ENCODE measurements at places on chromosomes 7 and 10.

DNA sequence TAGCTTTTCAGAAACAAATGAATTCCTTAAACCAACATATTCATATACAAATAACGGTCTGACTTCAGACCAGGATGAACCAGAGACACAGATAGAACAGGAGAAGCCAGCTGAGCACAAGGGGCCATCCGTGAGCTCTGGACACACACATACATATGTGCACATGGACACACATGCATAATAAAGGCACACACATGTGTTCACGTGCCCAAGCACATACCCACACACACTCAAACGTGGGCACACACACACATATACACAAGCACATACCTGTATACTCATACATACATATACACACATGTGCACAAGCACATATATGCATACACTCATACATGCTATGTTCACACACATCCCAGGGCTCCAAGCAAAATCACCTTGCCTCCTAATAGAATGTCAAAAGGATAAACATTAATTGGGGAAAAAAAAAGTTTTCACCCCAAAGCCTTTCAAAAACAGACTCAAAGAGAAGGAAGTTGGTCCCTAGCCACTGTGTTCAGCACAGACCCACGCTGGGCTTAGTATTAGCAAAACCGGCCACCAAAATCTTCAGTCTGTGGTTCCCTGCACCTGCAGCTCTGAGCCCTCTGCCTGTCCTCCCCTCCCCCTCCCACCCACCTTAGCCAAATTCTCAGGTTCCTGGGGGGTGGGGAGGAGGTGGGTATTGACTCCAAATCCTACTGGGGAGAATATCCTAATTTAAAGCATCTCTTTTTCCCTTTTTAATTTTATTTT lies 100.4 kb upstream of the MACROH2A2 start:
- no peak for DNase-seq

DNA sequence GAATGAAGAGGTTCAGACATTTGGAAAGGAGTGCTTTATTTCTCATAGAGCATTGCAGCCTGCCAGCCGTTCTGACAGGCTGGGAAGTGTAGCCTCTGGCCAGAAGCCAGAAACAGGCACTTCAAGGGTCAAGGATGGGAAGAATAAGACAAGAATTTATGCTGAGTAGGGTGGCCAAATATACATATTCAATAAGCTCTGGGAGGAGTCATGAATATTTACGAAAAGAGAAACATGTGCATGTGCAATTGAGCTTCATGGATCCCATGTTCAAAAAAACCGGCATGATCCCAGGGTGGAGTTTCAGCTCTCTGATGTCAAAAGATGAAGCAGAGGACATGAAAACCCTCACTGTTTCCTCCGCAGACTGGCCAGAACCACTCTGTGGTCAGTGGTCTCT lies 32.9 kb downstream of the TLX1 start:
- DNase-seq: no peak

DNA sequence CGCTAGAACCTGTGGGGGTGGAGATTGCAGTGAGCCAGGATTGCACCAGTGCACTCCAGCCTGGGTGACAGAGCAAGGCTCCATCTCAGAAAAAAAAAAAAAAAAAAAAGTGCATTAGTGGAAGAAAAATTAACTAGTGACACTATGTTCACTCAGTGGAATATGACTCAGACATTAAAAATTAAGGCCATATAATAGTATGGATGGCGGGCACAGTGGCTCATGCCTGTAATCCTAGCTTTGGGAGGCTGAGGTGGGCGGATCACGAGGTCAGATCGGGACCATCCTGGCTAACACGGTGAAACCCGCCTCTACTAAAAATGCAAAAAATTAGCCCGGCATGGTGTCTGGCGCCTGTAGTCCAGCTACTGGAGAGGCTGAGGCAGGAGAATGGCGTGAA lies 3.4 kb downstream of the PHYH start:
- DNase-seq: no peak

- DNase-seq: no peak
Measured at GRCh38 chr7:123798532-123799188, 46.3 kb upstream of the HYAL4 start.

GRCh38 chr7:137590756-137591305 lies 247.3 kb upstream of the PTN start:
- DNase-seq: no peak

GRCh38 chr10:71297343-71297742 lies 21.7 kb upstream of the SLC29A3 start:
- no peak for DNase-seq

DNA sequence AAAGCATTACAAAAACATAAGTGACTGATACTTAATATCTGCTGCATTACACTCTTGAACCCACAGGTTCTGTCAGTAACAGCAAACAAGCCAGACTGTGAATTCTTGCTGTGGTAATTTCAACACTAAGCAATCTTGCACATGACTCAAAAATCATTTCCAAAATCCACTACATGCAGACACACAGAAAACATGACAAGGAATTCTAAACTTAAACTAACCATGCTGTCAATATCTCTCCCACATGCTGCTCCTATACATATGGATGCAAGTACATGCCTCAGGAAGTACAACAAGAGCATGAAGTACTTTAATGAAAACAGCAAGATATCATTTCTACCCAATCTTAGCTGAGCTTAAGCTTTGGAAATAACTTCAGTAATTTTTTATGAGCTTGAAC lies 890.2 kb upstream of the KCND2 start:
- DNase-seq: no peak

DNA sequence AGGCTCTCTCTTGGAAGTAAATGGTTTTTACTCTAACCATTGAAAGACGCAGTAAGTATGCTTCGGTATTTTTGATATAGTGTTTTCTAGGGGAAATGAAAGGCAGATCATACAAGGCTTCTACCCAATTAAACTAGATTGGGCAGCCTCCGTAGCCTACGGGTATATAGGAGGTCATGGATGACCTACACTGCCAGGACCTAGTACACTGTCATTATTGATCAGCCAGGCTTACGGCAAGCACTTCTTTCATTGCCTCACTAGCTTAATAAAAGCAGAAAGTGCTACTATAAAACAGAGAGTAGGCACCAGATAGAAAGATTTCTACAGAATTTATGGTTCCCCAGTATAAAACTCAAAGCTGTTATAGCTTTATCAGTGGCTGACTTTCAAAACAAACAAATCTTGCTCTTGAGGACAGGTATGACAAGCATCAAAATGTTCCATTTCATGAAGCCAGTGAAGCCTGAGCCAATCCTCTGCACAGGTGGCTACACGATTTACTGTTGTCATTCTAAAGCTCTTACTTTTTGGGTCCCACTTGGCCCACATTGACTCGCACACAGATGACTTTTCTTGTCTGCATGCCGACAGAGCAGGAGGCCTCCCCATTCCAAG lies 358.1 kb downstream of the THSD7A start:
- DNase-seq: no peak

DNA sequence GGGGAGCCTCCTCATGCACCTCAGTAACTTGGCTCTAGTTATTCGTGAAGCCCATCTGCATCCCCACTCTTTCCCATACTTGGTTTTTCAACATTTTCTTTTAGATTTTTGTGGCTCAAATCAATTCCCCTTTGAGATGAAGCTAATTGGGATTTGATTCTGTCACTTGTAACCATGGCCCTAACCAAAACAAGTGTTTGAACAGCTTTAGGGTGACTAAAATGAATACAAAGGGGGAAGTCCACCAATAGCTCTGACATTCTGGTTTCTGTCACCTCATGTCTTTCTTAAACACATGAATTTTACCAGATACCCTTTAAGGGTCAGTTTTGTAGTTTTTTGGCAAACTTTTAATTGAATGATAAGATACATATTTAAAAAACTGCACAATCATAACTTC lies 87.0 kb downstream of the PCGF5 start:
- no peak for DNase-seq

- no peak for DNase-seq
Measured at GRCh38 chr10:33476757-33477273, 142.3 kb upstream of the NRP1 start.

DNA sequence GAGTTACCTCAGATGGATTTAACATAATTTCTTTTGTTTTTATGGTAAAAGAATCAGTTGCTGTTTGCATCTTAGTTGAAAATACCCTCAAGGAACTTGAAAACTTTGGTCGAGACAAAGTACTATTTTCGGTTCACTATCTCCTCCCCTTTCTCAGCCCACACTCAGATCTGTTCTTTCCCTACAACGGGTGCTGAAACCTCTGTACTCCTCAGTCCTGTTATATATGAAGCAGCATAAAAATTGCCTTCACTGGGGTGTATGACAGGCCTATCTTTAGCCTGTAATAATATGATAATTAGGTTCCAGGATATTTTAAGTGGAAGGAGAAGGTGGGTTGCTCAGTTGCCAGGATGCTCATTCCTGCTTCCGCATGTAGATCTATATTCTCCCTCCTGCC lies 105.2 kb upstream of the NOBOX start:
- no peak for DNase-seq

DNA sequence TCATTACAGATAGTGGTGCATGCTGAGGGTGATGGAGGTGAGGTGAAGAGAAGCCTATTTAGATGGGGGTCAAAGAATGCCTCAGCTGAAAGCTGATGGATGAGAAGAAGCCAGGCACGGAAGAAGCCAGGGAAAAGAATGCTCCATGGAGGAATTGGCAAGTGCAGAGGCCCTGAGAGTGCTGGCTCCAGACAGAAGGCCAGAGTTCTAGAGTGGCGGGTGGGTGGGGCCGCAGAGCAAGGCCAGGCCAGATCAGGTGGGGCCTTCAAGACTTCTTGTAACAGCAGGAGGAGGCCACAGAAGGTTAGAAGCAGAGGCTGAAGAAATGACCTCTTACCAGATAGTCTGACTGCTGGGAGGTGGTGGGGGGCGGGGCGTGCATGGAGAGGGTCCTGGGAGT lies 7.3 kb downstream of the EEPD1 start:
- no peak for DNase-seq

DNA sequence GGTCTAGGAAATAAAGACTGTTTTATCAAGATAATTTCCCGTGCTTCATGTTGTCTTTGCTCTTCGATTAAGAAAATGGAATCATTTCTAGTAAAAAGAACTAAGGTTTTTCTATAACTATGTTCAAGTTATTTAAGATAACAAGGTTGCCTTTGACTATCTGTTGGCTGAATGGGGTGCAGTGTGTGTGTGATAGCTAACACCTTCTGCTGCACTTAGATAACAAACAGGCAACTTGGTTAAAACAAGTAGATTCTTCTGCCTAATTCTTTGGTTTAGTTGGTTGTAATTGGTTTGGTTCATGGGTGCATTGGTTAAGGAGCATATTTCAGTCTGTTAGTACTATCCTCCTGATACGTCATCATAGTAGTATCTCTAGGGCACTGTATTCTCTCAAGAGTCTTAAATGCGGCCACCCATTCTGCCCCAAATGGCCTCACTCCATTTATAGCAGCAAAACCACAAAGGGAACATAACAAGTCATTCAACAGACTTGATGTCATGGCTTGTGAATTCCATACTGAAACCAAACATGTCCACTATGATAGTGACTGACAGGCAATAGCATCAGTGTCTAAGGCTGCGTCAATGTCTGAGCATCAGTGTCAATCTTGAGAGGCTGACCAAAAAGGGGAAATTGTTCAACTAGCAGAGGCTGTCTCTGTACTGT lies 55.7 kb downstream of the CCDC3 start:
- DNase-seq: no peak

DNA sequence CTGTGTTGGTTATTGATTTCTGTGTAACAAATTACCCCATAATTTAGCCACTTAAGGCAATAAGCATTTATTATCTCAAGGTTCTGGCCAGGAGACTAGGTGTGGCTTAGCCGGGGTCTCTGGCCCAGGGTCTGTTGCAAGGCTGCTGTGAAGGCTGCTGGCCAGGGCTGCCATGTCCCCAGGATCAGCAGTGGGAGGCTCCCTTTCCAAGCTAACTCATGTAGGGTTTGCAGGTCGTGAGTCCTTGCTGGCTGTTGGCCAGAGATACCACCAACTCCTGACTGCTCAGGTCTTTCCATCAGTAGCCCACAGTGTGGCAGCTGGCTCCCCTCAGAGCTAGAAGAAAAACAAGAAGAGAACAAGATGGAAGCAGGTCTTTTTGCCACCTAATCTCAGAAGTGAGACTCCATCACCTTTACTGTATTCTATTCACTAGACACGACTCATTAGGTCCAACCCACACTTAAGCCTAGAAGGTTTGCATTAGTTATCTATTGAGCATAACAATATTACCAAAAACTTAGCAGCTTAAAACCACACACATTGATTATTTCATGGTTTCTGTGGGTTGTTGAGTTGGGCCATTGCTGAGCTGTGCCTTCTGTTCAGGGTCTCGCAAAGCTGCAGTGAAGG lies 185.6 kb downstream of the PFKFB3 start:
- no peak for DNase-seq

GRCh38 chr10:61543831-61544230 lies 90.7 kb upstream of the TMEM26 start:
- DNase-seq: no peak

DNA sequence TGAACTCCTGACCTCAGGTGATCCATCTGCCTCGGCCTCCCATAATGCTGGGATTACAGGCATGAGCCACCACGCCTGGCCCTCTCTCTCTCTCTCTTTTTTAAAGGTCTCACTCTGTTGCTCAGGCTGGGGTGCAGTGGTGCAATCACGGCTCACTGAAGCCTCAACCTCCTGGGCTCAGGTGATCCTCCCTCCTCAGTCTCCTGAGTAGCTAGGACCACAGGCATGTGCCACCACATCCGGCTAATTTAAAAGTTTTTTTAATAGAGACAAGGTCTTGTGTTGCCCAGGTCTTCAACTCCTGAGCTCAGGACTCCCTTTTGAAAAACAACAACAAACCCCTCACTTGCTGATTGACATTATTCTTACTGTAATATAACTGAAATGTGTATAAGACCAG lies 11.6 kb downstream of the PALD1 start:
- DNase-seq: no peak

GRCh38 chr10:67934336-67934735 lies 49.9 kb downstream of the SIRT1 start:
- DNase-seq: no peak

GRCh38 chr10:59960751-59961150 lies 54.4 kb upstream of the CCDC6 start:
- no peak for DNase-seq

DNA sequence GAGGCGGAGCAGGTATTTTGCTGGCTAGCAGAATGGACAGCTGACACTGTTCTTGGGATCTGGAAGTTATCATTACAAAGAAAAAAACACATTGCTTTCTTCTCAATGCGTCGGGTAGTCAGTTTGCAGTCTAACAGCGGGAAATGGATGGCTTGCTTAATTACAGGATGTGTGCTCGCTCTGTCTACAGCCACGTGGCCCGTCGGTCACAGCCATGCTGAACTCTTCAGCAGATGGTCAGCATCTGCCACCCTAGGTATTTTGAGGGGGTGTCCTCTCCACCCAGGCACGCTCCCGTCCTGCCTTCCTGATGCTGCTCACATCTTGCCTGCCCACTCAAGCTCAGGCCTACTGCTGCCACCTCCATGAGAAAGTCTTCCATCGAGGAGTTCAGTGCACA lies 20.4 kb upstream of the INMT start:
- no peak for DNase-seq

DNA sequence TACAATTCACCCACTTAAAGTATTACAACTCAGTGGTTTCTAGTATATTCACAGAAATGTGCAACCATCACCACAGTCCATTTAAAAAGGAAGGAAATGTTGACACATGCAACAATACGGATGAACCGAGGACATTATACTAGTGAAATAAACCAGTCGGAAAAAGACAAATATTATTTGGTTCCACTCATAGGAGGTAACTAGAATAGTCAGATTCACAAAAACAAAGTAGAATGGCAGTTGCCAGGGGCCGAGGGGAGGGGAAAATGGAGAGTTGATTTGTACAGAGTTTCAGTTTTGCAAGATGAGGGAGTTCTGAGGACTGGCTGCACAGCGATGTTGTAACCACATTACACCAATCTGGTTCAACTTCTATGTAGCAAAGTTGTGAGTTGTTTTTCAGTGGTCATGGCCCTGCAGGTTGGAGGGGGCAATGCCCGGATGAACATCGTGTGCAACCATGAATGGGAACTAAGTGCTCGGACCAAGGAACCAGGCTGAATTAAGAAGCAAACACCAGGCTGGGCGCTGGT lies 17.6 kb upstream of the TNPO3 start:
- DNase-seq: no peak
